ENCODE measurements at places on chromosomes 12 and 14.

DNA sequence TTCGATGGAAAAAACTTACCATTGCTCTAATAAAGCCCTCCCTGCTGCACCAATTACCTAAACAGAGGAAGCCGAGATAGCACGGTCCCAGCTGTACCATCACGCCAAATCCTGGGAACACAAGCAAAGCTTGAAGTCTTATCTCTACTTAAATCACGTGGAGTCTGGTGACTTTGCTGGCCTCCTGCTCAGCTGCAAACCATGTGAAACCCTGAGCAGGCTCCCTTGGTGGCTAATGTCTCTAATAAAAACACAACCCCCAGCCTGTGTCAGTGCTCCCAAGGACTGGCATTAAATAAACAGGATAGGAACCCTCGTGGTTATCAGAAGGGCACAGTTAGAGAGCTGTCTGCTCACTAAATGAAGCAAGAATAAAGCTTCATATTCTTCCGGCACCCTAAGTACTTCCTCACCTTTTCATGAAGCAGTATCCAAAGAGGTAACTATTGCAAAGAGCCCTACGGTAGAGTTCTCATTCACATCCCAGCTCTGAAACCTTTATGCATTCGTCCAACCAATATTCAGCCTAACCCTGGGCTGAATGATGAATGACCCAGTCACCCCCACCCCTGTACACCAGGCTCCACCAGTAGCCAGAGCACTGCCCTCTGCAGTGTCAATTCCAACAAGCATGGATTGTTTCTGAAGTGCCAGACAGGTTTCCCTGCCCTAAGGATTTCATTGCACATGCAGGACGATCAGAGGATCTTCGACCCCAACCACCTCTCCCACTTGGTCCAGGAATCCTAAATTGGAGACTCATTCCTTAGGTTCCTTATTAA lies 452.7 kb upstream of the TMPO start:
- DNase-seq = no peak

DNA sequence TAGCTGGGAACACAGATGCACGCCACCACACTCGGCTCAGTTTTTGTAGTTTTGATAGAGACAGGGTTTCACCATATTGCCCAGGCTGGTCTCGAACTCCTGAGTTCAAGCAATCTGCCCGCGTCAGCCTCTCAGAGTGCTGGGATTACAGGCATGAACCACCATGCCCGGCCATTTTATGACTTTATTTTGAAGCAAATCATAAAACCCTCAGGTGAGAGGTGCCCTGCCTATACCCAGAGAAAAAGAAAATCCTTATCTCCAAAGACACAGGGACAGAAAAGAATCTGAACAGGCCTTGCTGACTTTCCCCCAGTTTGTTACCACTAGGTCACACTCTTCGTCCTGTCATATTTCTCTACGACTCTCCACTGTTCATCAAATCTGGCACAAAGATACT lies 48.8 kb downstream of the DAO start:
- DNase-seq = no peak

DNA sequence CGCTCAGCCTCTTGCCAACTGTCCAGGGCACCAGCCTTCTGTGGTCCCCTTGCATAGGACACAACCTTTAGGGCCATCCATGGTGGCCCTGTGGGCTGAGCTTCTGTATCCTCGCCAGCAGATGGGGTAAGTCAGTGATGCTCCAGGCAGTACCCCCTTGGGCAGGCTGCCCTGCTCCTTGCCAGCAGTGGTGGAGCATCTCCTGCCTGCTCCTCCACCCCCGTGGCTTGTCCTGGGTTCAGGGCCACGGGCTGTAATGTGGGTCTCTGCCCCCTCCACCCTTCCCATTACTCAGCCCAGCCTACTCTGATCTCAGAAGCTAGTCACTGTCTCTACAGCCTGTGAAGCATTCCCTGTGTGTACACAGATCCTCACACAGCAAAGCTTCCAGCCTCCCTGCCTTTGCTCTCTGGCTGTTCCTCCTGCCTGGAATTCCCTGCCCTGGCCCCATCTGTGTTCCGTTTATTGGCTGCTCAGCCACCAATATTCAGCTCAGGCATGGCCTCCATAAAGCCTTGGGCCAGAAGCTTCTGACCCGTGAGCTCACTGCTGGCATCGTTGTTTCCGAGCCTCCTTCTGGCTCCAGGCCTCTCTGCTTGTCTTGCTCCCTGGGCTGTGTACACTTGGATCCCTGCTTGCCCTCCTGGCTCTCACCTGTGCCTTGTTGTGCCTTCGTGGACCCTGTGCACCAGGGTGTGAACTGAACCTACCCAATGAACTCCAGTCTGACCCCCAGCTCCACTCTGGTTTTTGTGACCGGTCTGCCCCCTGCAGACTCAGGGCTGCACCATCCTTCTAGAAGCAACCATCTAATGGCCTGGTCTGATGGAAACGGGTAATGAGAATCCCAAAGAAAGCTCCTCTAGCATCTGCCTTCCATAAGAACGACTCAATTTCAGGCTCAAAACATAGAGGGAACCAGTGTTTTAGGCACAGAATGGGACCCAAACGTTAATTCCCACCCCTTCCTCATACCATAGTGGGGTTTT lies 177.0 kb upstream of the PRMT8 start:
- DNase-seq = no peak

GRCh38 chr12:42326541-42327226 lies 717 bp downstream of the PPHLN1 start:
- no peak for DNase-seq

GRCh38 chr14:103512701-103513611 lies 9.7 kb downstream of the CKB start:
- no peak for DNase-seq

DNA sequence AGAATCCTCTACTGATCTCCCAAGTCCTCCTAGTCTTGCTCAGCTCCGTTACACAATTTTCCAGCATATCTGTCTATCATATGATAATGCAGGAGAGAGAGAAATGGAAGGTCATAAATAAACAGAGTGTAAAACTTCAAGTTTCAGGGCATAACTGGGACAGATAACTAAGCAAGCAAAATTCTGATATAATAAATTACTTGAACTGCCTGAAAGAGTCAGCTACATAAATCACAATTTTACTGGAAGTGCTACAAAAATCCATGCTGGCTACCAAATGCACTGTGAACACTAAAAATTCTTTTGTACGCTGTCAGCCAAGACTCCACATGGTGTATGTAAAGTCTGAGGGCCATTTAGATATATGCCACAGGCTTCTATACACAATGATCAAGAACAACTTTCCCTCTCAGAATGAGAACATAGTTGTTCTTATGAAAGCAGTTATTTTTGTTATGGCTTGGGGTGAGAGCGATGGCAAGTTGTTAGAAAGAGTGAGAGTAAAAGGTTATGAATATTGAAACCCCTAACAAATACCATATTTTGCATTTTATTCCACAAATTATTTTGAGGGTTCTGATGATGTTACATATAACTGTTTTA lies 41.1 kb downstream of the GRIP1 start:
- no peak for DNase-seq

- DNase-seq = no peak
Measured at GRCh38 chr12:122088179-122088810, 9.7 kb downstream of the MLXIP start.

DNA sequence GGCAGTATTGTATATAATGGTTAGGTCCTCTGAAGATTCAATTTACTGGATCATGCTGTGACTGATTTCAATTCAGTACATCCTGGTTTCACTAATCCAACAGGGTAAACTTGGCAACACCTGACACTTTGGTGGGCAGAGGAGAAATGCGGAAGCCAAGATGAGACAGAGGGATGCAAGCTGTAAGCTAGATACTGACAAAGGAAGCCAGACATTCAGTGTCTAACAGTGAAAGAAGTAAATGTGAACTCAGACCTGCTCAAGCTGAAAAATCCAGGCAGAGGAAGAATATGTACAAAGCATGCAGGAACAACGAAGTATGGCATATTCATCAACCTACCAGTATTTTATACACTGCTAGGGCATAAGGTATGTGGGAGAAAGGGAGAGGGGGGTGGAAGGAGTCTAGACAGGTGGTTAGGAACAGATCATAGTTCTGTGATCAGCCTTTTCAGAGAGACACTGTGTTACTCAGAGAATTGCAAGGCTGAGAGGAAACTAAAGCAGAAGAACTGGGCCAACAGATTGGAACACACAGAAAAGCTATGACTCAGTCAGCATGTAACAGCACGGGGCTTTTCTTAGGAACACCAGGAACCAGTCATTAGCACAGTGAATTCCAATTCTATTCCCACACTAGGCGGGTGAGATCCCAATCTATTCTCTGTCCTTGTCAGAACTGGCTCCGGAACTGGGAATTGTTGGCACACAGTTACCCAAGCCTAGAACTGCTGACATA lies 40.3 kb downstream of the NELL2 start:
- no peak for DNase-seq

GRCh38 chr12:108310489-108310888 lies 28.6 kb downstream of the CMKLR1 start:
- DNase-seq = no peak

- DNase-seq = no peak
Measured at GRCh38 chr12:128549601-128550218, 274.0 kb downstream of the SLC15A4 start.

GRCh38 chr12:4267704-4268328 lies 5.7 kb upstream of the CCND2 start:
- DNase-seq = no peak

DNA sequence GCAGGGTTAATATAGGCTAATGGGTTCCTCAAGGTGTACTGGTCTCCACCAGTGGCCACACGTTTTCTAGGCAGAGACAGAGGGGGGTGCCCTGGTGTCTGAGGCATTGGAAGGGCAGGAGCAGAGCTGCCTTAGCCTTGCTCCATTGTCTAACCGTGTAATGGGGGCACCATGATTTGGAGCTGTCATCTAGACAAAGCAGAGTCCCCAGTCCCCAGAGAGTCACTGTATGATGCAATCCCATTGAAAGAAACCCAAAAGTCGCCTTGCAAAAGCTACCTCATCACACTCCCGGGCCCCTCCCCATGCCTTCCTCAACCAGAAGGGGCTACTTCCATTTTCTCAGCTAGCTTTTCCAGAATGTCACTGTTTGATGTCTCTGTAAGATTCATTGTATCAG lies 487.1 kb downstream of the AACS start:
- no peak for DNase-seq

DNA sequence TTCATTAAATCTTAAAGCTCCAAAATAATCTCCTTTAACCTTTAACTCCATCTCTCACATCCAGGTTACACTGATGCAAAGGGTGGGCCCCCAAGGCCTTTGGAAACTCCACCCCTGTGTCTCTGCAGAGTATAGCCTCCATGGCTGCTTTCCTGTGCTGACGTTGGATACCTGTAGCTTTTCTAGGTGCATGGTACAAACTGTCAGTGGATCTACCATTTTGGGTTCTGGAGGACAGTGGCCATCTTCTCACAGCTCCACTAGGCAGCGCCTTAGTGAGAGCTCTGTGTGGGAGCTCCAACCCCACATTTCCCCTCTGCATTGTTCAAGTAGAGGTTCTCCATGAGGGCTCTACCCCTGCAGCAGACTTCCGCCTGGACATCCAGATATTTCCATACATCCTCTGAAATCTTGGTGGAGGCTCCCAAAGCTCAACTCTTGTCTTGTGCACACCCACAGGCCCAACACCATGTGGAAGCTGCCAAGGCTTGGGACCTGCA lies 162.2 kb downstream of the RASSF9 start:
- no peak for DNase-seq

DNA sequence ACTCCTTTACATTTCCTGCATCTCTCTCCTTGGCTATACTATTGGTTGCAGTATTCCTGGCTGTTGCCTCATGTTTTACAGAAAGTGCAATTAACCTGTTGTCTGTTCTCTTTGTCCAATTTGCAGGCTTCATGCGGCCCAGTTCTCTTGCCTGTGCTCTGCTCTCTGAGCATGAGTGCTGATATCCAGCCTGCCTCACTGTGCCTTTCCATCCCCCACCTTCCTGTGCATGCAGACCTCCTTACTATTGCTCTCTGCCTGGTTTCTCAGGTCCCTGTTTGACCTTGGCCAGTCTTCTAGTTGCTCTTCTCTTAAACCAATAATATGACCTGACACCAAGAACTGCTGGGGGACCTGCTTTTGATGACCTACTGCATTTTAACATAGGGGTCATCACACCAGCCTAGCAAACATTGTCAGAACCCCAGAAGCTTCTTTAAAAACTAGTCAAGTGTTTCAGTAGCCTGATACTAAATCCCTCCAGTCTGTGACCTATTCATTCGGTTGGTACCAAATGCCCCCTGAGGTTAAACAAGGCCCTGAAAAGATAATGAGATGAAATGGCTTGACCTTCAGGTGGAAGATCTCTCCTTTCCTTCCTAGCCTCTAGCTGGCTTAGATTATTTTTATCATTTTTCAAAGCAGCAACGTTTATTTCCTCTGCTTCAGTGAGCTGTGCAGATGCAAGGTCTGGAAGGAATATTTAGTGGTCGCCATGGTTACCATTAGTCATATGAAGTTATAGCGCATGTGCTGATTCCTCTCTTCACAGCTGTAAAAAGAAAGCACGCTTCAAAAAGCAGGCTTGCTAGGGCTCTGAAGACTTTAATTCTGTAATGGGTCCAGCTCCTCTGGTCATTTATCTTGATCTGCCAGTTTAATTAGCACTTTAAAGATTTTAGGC lies 216.5 kb downstream of the PHLDA1 start:
- no peak for DNase-seq

DNA sequence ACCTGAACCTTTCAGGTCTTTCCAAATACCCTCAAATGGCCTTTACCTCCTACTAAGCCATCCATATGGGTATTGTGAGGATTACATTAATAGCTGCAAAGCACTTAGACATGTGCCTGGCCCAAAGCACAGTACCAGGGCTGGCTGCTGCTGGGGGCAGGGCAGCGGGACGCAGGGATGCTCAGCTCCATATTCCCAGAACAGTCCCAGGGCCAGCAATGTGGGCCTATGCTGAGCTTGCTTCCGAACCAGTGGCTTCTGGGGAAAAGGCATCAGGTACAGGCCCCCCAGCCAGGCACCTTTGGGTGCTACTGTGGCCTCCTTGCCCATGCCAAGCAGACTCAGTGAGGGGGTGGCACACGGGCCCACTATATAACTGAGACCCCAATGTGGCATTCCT lies 10.4 kb downstream of the ACTN1 start:
- DNase-seq = no peak

DNA sequence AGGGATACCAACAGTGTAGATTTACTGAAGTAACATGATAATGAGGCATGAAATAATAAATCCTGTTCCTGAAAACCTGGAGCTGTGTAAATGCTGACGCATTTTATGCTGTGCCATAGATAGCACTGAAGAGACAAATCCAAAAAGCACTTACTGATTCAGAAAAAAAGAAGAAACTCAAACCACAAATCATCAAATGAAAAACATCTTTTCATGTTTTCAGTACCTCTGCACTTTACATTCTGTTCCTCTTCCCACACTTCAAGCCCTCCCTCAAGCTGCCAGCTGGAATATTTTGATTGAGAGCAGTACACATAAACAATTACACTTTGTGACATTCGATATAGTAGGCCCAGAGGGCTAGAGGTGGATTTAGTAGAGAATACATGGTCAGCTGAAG lies 362.3 kb downstream of the NAV3 start:
- DNase-seq = no peak

- DNase-seq = no peak
Measured at GRCh38 chr12:100499416-100499815, 25.8 kb downstream of the NR1H4 start.
